Pulmonary artery endothelial cell (primary cell): ENCODE measurements at places on chromosomes 13 and 19.

DNA sequence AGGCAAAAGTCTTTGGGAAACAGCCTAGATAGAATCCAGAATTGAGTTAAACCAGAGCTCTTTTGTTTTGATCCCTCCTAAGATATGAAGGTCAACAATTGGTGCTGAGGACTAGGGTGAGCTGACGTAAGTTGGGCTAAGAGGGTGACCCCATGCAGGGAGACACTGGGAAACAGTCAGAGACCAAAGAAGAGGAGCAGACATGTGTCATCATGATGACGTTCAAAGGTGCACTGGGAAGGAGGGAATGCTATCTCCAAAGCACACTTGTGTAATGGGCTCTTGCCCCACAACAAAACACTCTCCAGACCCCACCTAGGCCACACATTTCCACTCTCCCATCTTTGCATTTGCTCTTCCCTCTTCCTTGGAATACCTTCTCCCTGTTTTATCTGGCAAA is 481.4 kb downstream of the COG6 start:
- DNase-seq: no peak

GRCh38 chr19:2607712-2608601 is 94.5 kb downstream of the GNG7 start:
- DNase-seq: no peak

DNA sequence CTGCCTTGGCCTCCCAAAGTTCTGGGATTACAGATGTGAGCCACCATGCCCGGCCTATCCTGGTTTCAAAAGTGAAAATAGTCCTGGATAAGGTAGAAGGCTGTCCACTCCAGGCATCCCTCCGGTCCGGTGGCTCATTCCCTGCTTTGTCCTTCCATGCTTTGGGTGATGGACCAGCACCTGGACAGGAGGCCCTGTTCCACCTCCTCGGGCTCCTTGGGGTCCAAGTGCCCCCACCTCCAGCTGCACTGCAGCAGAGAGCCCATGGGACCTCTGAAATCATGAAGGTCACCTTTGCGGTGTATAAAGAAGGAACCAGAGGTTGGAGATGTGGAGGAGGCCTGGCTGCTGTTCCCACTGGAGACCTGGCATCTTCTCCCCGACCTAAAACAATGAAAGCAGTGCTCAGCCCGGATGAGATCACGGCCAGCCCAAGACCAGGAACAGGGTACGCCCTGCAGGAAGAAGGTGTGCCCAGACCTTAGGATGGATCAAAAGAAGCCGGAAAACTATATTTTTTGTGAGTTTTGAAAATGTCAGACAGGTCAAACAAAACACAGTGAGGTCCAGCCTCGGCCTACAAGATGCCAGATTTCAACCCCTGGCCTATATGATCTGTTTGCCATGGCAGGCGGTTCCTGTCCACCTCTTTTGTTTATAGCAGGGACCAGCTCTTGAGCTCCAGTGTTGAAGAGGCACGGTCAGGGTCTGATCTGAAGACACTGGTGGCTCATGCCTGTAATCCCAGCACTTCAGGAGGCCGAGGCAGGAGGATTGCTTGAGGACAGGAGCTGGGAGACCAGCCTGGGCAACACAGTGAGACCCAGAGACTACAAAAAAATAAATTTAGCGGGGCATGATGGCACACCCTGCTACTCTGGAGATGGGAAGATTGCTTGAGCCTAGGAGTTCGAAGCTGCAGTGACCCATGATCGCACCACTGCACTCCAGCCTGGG is 5.8 kb downstream of the LSR start:
- no peak for DNase-seq

DNA sequence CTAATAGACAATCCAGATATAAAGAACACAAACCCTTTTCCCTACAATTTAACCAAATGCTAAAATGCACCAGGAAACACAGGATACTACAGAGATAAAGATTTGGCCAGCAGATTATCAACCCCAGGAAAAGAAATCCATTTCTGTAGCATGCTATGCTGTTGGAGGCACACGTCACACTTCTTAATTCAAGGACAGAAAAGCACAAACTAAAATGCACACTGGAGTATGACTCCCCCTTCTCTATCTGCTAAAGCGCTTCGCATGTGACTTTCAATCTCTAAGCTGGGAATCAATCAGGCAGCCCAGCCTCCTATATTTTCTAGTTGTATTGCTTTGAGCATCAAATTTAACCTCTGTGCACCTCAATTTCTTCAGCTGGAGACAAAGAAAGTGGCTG is 22.2 kb downstream of the ABCC4 start:
- DNase-seq: no peak

GRCh38 chr19:38062959-38063761 is 156.2 kb downstream of the SIPA1L3 start:
- DNase-seq: no peak

- DNase-seq: no peak
Observed at GRCh38 chr13:106498571-106498970, 36.9 kb downstream of the EFNB2 start.

DNA sequence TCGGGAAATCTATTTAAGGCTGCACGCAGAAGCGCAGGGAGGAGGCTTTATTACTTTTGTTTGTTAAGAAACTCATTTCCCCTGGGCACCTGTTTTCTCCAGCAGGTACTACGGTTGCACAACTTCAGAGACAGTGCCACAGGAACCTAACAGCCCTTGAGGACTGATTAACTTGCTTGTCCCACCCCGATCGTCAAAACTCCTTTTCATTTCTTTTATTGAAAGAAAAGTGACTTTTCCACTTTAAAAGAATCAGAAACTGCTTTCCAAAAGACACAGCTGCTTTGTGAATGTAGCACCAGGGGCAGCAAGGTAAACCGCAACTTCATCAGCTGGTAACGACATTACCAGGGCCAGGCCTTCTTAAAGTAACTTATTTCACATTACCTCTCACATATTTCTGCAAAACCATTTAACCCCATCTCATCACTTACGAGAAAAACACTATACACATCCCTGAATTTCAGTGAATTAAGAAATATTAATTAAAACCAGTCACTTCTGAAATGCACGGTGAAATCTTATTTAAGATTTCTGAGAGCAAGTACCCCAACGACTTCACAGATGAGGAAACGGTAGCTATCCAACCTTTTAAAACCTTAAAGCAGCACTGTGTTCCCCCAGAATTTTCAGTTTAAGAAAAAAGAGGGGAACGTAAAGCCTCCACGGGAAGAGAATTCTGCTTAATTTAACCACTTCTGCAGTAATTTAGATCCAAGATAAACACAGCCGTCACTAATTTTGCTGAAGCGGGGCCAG is 1.4 kb downstream of the ANKRD10 start:
- DNase-seq: no peak

GRCh38 chr13:29978211-29978610 is 127.8 kb upstream of the UBL3 start:
- DNase-seq: no peak

GRCh38 chr19:1373534-1374249 is 10.0 kb upstream of the NDUFS7 start:
- DNase-seq: no peak

DNA sequence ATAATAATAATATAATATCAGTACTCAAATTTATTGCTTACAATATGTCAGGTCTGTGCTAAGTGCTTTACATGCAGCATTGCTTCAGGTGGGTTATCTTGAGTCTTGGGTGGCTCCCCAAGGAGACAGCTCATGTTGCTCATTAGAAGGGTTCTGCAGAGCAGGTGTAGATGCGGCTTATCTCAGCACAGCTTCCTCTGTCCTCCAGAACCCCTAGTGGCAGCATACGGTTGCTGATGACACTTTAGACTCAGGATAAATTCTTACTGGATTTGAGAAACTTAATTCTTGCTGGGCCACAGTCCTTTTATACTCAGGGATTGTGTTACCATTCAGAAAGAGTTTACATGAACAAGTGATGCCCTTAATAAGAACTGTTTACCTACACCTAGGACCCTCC is 8.9 kb downstream of the COG3 start:
- no peak for DNase-seq

DNA sequence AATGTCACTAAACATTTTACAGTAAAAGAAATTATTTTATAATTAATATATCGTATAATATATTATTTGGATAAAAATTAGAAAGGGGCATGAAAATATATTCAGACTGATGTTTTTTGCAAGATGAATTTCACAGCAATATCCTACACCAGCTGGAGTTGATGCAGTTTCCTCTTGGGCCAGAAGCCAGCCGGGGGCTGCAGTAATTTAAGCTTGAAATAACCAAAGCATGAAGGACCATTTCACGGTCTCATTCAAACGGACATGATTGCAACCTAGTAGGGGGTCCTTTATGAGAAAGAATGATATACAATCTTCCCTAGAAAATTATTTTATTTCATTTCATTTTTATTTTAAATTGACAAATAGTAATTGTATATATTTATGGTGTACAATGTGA is 797.2 kb upstream of the PCDH9 start:
- DNase-seq: no peak

DNA sequence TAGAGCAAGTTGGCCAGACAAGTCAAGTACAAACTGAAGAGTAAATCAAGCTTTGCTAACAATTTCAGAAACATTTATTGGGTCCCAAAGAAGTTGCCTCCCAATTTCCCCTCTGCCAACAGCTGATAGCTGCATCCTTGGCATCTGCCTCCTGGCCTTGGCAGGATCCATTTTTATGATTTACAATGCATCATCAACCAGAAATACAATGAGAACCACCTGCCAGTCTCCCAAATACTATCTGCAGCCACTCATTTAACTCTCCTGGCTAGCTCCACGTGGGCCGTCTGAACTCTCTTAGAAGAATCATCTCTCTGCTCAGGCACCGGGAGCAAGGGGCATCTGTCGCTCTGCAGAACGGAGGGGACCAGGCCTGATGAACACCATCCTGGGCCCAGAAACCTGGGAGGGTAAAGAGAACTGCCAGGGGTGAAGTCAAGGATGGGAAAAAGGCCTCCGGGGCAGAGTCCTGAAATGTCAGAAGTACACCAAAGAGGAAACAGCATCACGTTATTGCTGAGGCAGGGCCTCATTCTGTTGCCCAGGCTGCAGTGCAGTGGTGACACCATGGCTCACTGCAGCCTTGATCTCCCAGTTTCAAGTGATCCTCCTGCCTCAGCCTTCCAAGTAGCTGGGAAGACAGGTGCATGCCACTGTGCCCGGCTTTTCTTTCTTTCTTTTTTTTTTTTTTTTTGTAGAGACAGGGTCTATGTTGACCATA is 2.6 kb downstream of the LONP1 start:
- no peak for DNase-seq

GRCh38 chr13:27170221-27170515 is 1.4 kb downstream of the USP12 start:
- no peak for DNase-seq

- DNase-seq: no peak
Observed at GRCh38 chr19:33634361-33635091, 12.8 kb downstream of the CHST8 start.

DNA sequence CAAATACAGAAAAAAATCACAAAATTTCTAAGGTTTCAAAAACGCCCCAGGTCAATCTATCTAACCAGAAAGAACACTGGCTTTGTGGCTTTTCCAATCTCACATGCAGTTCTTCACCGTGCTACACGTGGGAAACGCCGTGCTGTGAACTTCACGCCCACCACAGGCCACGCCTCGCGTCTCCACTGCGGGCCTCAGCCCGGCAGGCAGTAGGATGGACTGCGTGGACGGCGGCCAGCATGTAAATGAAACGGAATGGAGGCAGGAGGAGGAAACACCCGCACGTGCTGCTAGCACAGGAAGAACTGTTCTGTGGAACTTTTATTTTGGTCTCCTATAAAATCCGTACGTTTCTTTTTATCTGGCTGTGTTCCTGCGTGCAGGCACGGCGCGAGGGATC is 23.8 kb downstream of the ZNF787 start:
- DNase-seq: no peak

- no peak for DNase-seq
Observed at GRCh38 chr13:93377196-93377595, 150.6 kb downstream of the GPC6 start.

GRCh38 chr19:16325641-16326400 is 1.2 kb downstream of the KLF2 start:
- no peak for DNase-seq

- DNase-seq: no peak
Observed at GRCh38 chr13:45604892-45605291, 10.6 kb downstream of the ERICH6B start.
